ENCODE measurements at places on chromosomes 12 and 14.

GRCh38 chr12:94783862-94784261 lies 133.5 kb upstream of the TMCC3 start:
- DNase-seq = no peak

GRCh38 chr14:79709573-79709972 lies 501.7 kb downstream of the DIO2 start:
- no peak for DNase-seq

GRCh38 chr12:51869496-51869865 lies 18.4 kb upstream of the ANKRD33 start:
- DNase-seq = no peak

GRCh38 chr12:26668847-26669246 lies 164.1 kb downstream of the ITPR2 start:
- no peak for DNase-seq

- no peak for DNase-seq
These were observed 66.4 kb downstream of the WNK1 start for GRCh38 chr12:818733-819132.

GRCh38 chr14:68094752-68095151 lies 275.2 kb downstream of the RAD51B start:
- DNase-seq = no peak

DNA sequence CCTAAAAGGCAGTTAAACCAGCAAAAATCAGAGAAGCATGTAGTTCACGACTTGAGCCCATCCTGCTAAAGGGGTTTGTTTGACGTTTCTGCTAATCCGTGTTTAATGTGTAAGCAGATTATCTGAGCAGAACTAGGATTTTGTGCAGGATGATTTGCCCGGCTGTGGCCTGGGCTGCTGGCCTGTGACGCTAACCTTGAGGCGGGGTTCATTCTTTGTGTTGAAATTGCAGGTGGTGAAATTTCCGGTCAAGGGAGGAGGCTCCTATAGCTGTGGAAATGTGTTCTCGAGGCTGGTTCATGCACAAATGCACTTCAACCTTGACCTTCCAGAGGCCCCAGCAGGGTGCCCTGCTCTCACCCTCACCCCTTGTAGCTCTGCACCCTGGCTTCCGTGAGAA lies 63.7 kb downstream of the SLC24A4 start:
- DNase-seq = no peak

- no peak for DNase-seq
These were observed 820 bp upstream of the SMAGP start for GRCh38 chr12:51270951-51271518.

- DNase-seq = no peak
These were observed 98.8 kb downstream of the AKAP6 start for GRCh38 chr14:32427726-32428528.

DNA sequence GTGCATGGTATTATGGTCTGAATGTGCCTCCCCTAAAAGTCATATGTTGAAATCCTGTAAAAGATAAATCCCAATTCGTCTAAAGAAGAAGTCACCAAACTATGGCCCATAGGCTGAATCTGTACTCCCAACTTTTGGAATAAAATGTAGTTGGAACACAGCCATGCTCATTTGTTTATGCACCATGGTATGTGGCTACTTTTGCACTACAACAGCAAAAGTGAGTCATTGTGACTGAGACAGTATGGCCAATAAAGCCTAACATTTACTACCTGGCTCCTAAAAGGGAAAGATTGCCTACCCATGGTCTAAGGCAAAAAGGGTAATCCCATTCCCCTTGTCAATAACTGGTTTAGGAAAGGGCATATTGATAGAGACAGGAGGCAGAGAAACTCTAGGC lies 101.8 kb downstream of the LRIG3 start:
- no peak for DNase-seq

GRCh38 chr12:87428701-87429277 lies 600.4 kb downstream of the C12orf50 start:
- no peak for DNase-seq

- no peak for DNase-seq
These were observed 386 bp downstream of the LIN52 start for GRCh38 chr14:74085047-74085637.

DNA sequence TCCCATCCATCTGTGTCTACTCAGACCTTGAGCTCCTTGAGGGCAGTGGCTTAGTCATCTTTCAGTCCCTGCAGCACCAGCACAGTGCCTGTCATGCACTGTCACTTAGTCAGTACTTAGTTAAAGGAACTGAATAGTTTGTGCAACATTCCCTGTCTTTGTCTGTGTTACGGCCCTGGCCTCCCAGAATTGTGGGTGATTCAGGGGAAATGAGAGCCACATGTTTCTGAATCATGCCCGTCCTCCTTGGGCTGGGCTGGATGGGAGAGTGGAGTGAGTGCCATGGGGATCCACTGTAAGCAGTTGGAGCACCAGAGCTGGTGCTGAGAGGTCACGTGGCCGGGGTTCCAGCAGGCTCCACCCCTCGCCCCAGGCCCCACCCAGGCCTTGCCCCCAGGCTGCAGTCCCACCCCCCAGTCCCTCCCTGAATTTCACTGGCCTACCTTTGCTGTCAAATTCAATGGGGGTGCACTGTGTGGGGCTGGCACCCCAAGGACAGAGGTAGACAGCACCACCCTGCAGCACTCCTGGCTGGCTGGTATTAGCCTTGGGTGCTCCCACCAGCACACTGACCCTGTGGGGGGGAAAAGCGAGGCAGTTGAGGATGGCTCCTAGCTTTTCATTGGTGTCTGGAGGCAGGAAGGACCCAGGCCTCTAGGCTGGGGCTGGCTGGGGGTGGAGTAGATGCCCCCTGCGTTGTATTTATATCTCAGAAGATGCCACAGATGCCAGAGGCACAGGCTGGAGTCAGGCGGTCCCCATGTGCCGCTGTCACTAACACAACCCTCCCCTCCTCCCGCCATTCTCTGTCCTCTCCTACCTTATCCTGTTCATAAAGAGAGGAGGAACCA lies 7.5 kb downstream of the ITGA5 start:
- no peak for DNase-seq

DNA sequence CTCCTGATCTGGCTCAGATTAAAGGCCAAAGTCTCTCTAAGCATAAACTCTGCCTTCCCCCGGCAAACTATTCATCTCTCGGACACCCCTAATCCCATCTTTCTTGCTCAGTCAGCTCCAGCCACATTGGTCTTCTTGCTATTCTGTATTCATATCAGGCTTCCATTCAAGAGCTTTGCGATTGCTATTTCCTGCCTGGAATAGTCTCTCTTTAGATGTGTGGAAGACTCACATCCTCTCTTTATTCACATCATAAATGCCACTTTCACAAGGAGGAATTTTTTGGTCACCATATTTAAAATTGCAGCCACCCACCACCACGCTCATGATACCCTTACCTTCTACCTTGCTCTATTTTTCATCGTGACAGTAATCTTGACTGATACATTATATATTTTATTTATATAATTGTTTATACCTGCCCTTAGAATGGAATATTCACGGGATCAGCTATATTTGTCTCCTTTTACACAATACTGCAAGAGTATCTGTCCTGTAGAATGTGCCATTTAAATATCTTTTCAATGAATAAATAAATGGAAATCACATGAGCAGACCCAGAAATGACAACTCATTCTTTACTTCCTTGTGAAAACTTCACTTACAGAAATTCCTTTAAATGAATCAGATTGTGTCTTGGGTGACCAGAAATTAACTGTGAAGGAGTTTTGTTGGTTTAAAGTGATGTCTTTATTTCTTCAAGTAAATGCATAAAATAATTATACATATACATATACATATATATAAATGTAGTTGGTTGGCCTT lies 780.6 kb upstream of the FLRT2 start:
- no peak for DNase-seq

- no peak for DNase-seq
These were observed 283.7 kb downstream of the FBXL14 start for GRCh38 chr12:1310653-1311052.

- DNase-seq = no peak
These were observed 70.5 kb downstream of the NUAK1 start for GRCh38 chr12:106068296-106068695.

DNA sequence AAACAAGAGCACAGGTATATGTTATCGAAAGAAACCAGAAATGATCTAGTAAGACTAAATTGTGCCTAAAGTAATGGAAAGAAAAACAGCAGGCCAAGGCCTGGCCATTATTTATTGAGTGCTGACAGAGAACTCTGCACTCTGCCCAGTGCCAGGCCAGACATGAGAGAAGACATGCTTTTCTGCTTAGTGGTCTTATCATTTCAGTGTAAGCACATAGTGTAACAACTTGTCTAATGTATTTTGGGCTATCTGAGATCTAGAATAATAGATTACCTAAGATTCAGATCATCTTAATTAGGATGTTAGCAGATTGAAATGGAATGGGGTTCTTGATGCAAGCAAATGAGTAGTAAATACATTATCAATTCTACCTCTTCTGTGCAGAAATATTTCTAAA lies 278.3 kb downstream of the AKAP6 start:
- no peak for DNase-seq

DNA sequence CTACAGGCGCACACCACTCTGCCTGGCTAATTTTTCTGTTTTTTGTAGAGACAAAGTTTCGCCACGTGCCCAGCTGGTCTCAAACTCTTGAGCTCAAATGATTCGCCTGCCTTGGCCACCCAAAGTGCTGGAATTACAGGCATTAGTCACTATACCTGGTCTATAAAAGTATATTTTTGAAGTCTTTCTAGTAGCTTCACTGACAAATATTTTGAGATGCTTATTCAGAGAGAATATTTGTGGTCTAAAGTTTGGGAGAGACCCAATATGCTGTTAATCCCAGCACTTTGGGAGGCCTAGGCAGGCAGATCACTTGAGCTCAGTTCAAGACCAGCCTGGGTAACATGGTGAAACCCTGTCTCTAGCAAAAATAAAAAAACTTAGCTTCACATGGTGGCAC lies 22.0 kb upstream of the PPP1R12A start:
- no peak for DNase-seq

DNA sequence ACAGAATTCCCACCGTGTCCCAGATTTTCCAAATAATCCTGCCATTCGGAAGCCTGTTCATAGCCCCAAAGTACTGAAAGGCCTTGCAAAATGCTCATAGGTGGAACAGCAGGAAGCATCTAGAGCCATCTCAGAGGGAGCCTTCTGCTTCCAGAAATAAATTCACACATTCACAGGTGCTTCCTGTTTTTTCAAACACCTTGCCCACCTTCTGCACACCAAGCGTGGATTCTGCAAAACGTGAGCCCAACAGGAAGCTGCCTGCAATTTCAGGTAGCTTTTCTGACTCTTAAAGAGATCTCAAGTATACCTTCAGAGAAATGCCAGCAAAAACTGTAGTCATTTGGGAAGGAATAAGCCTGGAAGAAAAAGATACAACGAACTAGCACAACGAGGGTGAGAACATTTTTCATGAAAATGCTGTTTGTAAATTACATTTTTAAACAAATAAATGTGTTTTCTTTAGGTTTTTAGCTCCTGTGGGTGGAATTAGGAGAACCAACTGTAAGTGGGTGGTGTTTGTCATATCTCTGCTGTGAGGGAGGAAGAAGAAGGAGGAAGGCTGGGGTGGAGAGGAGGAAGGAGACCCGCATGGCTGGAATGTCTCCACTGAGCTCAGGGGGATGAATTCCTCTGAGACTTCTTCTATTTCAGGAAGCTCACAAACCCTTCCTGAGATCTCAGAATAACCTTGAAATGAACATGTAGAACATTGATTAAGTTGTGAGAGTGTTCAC lies at the start of gene IFNG-AS1:
TSS of gene IFNG-AS1 (plus strand) at position 264 of the 737 bp plus-strand sequence.
- no peak for DNase-seq

GRCh38 chr12:63941166-63941800 lies 96.8 kb downstream of the SRGAP1 start:
- DNase-seq = no peak

GRCh38 chr14:101216366-101217079 lies 313.0 kb upstream of the RTL1 start:
- DNase-seq = no peak

DNA sequence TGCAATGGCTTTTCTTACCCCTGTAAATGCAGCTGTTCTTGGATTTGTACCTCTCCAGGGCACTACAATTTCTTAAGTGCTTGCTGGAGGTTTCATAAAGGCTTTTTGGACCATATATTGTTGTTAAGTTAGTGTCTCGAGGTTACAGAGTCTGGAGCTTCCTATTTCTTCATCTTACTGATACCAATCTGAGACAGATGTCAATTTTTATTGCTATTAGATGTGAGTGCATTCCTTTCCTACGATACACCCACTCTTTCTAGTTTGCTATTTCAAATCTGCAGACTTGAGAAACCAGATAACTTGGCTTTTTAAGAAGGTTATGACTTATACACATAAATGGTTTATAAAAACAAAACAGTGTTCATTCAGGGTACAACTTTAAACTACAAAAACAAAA lies 2.1 kb downstream of the NOXRED1 start:
- no peak for DNase-seq

DNA sequence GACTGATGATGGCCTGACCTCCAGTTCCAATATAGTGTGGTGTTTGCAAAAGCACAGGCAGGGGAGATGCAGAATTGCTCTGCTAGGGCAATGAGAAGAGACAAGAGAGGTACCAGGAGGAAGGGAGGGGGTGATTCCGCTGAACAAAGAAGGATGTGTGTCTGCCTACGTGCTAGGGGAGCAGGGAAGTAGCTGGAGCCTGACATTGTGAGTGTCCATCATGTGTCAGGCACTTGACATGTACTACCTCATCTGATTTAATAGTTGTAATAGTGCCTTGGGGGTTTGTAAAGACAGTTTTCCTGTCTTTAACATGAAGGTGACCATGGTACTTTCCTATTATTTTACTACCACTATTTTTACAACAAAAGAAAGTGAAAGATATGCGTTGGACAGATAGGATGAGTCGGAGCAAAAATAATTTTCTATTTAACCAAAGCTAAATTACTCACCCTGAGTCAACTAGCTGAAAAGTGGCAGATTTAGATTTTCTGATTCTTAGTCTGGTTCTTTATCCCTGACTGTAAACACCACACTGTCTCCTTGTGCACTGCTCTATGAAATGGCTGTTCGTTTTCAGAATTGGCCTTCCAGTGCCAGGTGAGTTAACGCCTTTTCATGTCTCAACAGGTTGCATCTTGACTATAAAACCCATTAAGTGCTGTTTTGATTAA lies 33.7 kb upstream of the TEAD4 start:
- DNase-seq = no peak

DNA sequence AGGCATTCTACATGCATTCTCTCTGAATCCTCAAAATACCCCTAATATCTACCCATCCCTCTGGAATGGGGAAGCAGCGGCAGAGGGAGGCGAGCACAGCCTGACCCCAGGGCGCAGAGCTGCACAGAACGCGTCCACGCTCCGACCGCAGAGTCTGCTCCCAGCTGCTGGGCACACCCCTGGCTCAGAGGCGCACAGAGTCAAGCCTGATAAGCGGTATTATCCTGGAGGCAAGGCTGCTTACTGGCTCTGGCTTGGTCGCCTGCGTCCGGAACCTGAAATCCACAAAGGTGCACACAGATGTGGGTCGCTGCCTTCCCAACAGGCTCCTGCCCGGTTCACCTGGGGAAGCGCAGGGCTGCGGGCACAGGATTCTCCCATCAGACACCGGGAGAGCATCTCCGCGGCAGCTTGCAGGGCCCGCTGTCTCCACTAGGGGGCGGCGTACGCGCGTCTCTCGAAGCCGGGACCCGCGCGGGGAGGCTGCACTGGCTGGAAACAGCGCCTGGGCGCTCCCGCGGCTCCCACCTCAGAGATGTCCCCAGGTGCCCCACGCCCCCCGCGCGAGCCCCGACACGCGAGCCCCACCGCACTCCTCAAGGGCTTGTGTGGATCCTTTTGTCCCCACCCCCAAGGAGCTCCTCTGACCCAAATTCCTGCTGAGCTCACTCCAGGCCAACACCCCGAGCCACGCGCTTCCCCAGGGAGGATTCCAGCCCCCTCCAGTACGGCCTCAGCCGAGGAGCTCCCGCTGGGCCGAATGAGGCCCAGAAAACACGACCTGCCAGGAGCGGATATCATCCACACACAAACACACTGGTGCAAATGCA lies 120.1 kb upstream of the FZD10 start:
- peak; percentile 30 for DNase-seq

Measured in SHP77 (cell line).